ENCODE measurements at places on chromosomes 6 and 20. TPM values are rescaled to one million over a fixed set of nuclear protein-coding genes. Genes with fewer than 3 reads are reported as not detected.

Gene SAMD3
- total RNA-seq: not detected

Gene BCAS1
- 0.04 TPM for total RNA-seq

Gene OLIG3
- total RNA-seq: not detected

Gene ADIG
- total RNA-seq: not detected

Gene SIRPD
- total RNA-seq: not detected

Gene RPS21
- 3,089 TPM for total RNA-seq

Gene MTFR2
- total RNA-seq: 1.6 TPM

Gene RBM12
- total RNA-seq: 43.2 TPM

Gene KCNB1
- not detected for total RNA-seq

Gene GNMT
- total RNA-seq: not detected

Gene RARS2
- 31.6 TPM for total RNA-seq

Gene TMEM74B
- 4.5 TPM for total RNA-seq

Gene LGSN
- total RNA-seq: not detected

Gene PDE10A
- total RNA-seq: 13.0 TPM

Gene LSM14B
- total RNA-seq: 34.2 TPM

Gene MYT1
- not detected for total RNA-seq

Gene SLC17A9
- total RNA-seq: 12.0 TPM

Gene STX11
- total RNA-seq: 4.1 TPM

Gene CGA
- not detected for total RNA-seq

Gene ENPP4
- 9.8 TPM for total RNA-seq

Gene MUC21
- total RNA-seq: not detected

Gene SCRT2
- total RNA-seq: not detected

Gene OPN5
- total RNA-seq: not detected

Gene TREML1
- total RNA-seq: not detected

Gene TREML2
- total RNA-seq: 0.75 TPM

Gene GHRH
- total RNA-seq: not detected

Gene RFX6
- total RNA-seq: not detected

Gene TNFRSF21
- total RNA-seq: 61.2 TPM

Gene TAAR1
- not detected for total RNA-seq

Gene TFEB
- total RNA-seq: 3.8 TPM

Gene IBTK
- total RNA-seq: 37.9 TPM

Gene TCP11
- total RNA-seq: not detected

Gene C20orf144
- total RNA-seq: not detected

Gene CST5
- 0.34 TPM for total RNA-seq

Gene FNDC11
- 1.1 TPM for total RNA-seq

Gene ZC2HC1B
- not detected for total RNA-seq

Gene HUS1B
- not detected for total RNA-seq

Gene NR2E1
- total RNA-seq: not detected

Gene LRRC73
- total RNA-seq: not detected

Gene FAM83C
- not detected for total RNA-seq

Gene NKAIN4
- total RNA-seq: 65.4 TPM

Gene HCRTR2
- not detected for total RNA-seq

Gene FRMD1
- total RNA-seq: not detected

Gene CALHM6
- 4.8 TPM for total RNA-seq

Gene SKIC2
- total RNA-seq: 43.3 TPM

Gene KCNK5
- 2.1 TPM for total RNA-seq

Gene EPPIN
- not detected for total RNA-seq

Gene ADGB
- total RNA-seq: not detected

Gene ADAM33
- total RNA-seq: 0.41 TPM

Gene SIRPB2
- total RNA-seq: not detected
